ENCODE measurements at places on chromosomes 12 and 14. TPM values are rescaled to one million over a fixed set of nuclear protein-coding genes. Genes with fewer than 3 reads are reported as not detected.

The PRIMA1 gene
- total RNA-seq, result not detected

The TMPO gene
- 85.5 TPM for total RNA-seq

The PLEKHA5 gene
- 12.1 TPM for total RNA-seq

The SLC22A17 gene
- 1.00 TPM for total RNA-seq

DNA sequence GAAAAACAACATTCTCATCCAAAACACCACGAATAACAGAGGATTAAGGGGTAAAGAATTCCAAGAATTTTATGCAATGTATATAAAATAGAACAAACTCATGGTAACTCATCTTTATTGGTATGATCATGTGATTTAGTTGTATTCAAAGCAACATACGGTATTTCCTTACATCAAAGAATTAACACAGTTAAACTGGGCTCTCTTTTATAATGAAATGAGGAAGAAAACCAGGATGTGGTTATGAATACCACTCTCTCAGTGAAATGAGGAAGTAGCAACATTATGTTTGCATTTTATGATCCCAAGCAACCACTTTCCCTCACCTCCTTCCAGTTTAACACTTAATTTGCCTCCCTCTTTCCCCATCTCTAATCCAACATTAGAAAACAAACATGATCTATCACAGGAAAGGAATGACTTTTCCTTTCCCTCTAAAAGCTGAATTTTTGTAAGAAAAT lies 22.9 kb downstream of the SPTLC2 start:
- DNase-seq, result no peak

DNA sequence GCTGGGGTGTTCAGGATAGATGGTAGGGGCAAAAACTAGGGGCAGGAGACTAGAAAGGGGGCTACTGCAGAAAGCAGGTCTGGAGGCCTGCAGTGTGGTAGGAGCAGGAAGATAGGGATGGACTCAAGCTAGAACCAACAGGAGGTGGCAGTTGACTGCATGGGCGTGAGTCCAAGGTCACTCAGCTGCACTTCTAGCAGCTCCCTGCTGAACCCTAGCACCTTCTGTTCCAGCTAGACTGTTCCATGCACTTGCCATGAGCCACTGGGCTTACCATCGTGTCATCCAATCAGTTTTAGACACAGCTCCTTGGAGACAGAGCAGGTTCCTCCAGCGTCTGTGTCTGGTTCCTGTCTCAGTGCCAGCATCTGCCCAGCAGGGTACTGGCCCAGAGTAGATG lies 11.3 kb upstream of the KRT8 start:
- DNase-seq, result peak; percentile 0

- DNase-seq, result no peak
These were observed 515.7 kb downstream of the MED13L start for GRCh38 chr12:115761784-115762183.

GRCh38 chr12:96352161-96352835 lies 47.9 kb downstream of the CDK17 start:
- no peak for DNase-seq
